Type B pancreatic cell (in vitro differentiated cells): ENCODE measurements at places on chromosomes 7 and 10. TPM values are rescaled to one million over a fixed set of nuclear protein-coding genes. Genes with fewer than 3 reads are reported as not detected.

GRCh38 chr10:96910488-96911395 is 78.6 kb downstream of the LCOR start:
- no peak for DNase-seq

- no peak for DNase-seq
These were observed 12.2 kb upstream of the CAV1 start for GRCh38 chr7:116512520-116513188.

GRCh38 chr10:13911821-13912520 is 325.2 kb downstream of the PRPF18 start:
- DNase-seq, result no peak

GRCh38 chr7:80272560-80273239 is 138.1 kb downstream of the GNAI1 start:
- DNase-seq, result no peak

DNA sequence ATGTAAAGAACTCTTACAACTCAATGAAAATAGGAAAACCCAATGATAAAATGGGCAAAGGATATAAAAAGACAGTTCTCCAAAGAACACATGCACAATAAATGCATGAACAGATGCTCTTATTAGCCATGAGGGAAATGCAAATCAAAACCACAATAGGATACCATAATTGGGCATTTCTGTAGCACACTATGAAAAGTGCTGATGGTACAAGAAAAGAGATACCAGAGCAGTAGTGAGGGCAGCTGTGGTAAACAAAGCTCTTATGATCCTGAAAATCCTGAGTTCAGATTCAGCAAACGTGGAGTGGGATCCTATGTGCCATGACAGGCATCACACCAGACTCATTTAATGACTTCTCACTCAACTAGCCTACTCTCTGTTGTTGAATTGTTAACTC is 96.7 kb upstream of the SLC25A13 start:
- no peak for DNase-seq

DNA sequence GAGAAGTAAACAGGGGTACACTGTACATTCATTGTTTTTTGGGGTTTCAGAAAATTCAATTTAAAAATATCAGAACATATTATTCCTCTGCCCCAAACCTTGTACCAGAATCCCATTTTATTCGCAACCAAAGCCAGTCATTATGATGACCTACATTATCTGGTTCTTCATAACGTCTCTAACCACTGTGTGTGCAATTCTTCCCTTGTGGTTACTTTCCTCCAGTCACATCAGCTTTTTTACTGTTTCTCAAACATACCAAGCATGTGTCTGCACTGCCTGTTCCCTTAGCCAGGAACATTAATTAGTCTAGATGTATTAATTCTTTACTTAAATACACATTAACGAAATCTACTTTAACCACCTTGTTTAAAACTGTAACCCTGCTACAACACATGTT is 64.8 kb downstream of the THSD7A start:
- DNase-seq, result no peak

GRCh38 chr7:69677881-69678493 is 79.7 kb downstream of the AUTS2 start:
- no peak for DNase-seq

DNA sequence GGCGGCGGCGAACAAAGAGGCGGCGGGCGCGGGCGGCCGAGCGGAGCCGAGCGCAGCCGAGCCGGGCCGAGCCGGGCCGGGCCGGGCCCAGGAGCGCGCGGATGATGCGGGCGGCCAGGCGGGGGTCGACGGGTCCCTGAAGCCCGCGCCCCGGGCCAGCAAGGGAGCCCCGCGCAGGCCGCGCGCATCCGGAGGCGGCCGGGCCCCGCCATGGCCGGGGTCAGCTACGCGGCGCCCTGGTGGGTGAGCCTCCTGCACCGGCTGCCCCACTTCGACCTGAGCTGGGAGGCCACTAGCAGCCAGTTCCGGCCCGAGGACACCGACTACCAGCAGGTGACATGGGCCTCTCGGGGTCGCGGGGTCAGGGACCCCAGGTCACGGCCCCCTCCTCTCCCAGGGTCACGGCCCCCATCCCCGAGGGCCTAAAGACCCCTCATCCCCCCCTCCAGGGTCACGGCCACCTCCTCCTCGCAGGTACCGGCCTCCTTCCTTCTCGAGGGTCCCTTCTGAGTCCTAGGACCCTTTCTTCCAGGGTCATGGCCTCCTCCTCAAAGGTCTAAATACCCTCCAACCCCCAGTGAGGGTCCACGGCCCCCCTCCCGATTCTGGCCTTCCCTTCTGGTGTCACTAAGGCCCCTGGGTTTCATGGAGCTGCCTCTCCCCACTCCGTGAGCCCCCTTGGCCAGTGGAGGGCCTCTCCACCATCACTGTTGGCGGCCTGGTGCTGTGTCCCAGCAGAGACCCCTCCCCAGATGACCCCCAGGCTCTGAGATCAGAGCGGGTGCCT is at the start of gene TTYH3:
Gene TTYH3, plus strand, starts transcription at position 41 of the 787 bp plus-strand sequence. Its CDS starts 170 bp downstream, at position 211.
- DNase-seq, result no peak

DNA sequence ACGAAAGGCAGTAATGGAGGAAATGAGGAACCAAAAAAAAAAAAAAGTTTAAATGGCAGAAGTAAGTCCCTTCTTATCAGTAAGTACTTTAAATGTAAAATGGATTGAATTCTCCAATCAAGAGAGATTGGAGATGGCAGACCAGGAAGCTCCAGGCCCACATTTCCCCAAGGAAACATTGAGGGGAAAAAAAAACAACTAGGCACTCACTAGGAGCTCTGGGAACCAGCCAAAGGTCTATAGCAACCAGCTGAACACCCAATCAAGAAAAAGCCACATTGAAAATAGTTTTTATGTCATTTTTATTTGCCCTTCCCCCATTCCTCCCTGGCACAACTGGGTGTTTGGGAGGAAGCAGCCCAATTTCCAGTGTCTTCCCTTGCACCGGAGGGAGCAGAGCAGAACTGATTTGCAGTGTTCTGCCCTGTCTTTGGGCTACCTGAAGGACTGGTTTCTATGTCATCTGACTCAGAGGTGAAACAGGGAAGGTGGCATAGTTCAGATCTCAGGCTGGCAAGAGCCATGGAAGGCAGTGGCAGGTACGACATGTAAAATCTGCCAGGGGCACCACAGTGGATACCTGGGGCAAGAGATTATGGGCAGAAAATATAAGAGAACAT is 121.9 kb downstream of the SMURF1 start:
- no peak for DNase-seq

GRCh38 chr10:110273474-110273873 is 31.2 kb downstream of the SMNDC1 start:
- no peak for DNase-seq

DNA sequence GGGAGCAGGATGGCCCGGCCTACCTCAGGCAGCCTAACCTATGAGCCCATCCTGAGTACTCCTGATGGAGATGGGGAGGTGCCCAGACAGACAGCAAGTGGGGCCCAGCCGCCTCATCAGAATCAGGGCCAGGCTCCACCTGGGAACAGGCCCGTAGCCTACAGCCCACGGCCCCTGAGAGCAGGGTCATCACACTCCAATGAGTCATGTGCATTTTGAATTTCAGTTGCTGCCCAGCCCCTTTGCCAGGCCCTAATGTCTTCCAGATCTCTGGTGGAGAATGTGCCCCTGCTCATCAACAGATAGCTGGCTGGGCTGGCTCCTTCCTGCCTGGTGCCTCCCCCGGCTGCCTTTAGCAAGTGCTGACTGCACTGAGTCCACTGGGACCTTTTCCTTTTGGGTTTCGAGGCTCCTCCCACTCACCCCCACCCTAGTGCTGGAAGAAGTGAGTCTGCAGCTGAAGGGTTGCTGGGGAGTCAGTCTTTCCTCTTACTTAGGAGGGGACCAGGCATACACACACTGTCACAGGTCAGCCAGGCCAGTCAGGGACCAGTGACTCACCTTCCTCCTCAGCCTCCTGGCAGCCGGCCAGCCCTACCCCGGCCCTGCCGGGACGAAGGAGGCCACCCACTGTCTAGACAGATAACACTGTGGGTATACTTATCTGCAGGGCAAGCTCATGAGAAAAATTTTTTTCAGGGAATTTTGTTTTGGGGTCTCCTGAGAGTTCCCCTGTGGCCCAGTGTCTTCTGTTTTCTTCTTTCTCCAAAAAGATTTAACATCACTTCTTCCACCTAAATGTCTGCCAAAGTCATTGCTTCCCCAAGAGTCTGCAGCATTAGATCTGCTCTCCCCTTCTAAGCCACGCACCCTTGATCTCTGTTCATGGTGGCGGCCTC is 9.1 kb upstream of the ASIC3 start:
- DNase-seq, result no peak

- no peak for DNase-seq
These were observed 36.7 kb downstream of the LUC7L2 start for GRCh38 chr7:139396323-139396951.

DNA sequence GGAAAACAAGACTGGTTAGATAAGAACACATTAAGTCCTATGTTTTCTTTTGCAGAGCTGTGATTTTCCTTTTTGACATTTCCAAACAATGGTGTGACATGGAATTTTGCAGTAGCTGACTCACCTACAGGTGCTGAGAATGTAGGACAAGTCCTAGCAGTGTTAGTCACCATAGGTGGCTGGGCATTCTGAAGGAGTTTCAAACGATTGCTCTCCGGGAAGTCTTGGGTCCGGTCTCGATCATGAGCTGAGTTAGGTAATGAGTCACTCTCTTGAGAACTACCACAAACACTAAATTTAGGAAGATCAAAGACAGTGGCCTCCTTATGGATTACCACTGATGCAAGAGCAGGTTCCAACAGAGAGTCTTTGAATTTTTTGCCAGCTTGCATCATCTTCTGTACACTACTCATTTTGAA is 3.6 kb downstream of the FIGNL1 start:
- no peak for DNase-seq

DNA sequence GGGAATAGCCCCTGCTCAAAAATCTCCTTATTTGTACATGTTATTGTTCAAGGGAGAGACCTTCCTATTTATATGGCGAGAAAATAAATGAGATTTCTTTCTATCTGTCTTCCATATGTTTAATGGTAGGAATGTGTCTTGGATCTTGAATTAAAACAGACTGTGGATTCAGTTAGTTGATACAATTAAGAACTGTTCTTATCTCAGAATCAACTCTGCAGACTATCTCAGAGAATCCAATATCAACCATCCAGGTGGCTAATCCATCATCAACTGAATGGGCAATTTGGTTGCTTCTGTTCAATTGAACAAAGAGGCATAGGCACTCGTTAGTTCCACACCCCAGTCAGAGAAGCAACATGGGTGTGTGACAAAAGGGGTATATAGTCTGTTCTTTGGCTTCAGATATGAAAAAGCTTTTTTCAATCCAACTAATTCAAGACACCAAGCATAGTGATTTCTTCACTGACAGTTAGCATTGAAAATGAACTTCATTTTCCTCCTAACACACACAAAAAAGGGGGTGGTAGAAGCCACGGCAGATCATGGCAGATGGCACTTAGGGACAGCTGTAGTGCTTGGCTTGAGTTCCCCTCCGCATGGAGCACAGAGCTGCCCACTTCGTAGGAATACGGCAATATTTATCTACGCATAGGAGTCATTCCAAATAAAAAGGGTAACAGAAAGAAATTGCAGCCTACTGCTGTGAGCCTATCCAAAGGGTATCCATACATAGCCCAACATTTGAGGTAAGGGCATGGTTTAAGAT is 135.9 kb downstream of the KIAA1217 start:
- no peak for DNase-seq

GRCh38 chr7:127252377-127252713 is 396 bp downstream of the GRM8 start:
- DNase-seq, result no peak

DNA sequence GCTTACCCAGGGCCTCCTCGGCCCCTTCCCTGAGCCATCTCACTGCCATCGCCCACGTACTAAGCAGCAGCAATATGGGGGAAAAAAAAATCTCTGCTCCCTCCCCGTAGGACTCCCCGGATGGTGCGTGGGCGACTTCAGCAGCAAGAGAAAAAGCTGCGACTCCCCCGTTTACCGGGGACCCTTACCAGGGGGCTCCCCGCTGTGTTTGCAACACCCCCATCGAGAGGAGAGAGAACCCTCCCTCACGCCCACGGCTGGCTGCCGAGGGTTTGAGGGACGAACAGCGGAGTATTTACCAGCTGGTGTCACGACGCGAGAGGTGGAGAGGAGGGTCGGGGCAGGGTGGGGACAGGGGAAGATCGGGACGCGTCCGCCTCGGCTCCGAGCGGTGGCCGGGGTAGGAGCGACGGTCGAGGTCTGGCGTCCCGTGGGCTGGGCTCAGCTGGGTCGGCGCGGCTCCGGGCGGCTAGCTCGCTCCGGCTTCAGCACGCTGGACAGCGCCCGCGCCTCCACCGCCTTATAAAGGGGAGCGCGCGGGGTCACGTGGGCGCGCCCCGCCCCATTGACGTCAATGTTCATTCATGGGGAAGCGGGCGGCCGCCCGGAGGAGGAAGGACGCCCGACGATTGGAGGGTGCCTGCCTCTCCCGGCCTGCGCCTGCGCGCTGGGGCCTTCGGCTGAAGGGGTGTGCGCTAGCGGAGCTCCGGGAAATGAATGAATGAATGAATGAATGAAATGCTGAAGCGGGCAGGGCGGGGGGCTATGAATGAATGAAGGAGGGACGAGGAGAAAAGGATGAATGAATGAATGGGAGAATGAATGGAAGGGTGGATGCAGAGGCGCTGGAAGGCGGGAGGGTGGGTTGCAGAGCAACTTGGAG is at the start of gene VGF:
Gene VGF, minus strand, starts transcription at position 495 of the 883 bp plus-strand sequence. CDS start 726 bp downstream, outside the sequence.
- peak; percentile 93 for DNase-seq

- no peak for DNase-seq
These were observed 12.8 kb downstream of the CRYGN start for GRCh38 chr7:151426904-151427704.

DNA sequence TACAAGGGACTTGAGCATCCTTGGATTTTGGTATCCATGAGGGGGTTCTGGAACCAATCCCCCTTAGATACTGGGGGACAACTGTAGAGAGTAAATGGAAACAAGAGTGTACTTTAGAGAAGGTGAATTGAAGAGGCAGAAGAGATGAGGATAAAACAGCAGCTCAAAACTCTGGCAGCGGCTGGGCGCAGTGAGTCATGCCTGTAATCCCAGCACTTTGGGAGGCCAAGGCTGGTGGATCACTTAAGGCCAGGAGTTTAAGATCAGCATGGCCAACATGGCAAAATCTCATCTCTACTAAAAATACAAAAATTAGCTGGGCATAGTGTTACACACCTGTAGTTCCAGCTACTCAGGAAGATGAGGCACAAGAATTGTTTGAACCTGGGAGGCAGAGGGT is 218.7 kb downstream of the GALNT17 start:
- no peak for DNase-seq

DNA sequence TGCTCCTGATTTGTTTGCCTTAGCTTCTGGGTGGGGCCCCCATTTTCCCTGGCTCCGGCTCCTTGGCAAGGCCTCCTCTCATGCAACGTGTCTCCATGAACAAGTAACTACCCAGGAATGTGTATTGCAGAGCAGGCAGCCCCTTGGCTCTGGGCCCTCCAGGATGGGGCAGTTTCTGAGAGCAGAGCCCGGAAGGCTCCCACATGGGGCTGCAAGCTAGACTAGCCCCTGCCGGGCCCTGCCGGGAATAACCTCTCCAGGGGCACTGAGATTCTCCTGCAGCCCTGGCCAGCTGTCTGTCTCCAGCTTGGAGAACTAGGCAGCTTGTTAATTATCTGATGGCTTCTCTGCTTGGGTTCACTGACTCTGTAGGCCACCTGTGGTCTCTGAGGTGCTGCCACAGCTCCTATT is 184.0 kb upstream of the INHBA start:
- no peak for DNase-seq

Gene CBX3
- 108 and 188 TPM in 2 replicates for total RNA-seq

Gene GPNMB
- total RNA-seq, result 7.0 and 13.3 TPM in 2 replicates

Gene TAS2R3
- total RNA-seq, result 1.2 and 3.2 TPM in 2 replicates

Gene KCP
- total RNA-seq, result 1.3 and 4.2 TPM in 2 replicates

Gene SFRP4
- 0.14 and 4.4 TPM in 2 replicates for total RNA-seq

Gene CTAGE6
- total RNA-seq, result 0.12 and 0.14 TPM in 2 replicates
